ENCODE measurements at places on chromosomes 1 and 21.

DNA sequence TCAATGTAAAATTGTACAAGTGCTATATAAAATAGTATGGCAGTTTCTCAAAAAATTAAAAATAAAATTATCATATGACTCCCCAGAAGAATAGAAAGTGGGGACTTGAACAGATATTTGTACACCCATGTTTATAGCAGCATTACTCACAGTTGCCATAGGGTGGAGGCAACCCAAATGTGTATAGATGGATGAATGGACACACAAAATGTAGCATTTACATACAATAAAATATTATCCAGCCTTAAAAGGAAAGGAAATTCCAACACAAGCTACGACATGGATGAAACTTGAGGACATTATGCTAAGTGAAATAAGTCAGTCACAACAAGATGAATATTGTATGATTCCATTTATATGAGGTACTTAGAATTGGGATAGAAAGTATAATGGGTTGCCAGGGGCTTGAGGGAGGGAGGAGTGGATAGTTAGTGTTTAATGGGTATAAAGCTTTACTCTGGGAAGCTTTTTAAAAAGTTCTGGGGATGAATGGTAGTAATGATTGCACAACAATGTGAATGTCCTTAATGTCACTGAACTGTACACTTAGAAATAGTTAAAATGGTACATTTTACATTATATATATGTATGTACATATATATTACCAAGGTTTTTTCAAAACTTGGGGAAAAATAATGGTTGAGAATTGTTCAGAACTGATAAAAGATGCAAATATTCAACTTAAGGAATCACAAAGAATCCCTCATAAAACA lies 53.0 kb upstream of the ADORA3 start:
- no peak for DNase-seq

DNA sequence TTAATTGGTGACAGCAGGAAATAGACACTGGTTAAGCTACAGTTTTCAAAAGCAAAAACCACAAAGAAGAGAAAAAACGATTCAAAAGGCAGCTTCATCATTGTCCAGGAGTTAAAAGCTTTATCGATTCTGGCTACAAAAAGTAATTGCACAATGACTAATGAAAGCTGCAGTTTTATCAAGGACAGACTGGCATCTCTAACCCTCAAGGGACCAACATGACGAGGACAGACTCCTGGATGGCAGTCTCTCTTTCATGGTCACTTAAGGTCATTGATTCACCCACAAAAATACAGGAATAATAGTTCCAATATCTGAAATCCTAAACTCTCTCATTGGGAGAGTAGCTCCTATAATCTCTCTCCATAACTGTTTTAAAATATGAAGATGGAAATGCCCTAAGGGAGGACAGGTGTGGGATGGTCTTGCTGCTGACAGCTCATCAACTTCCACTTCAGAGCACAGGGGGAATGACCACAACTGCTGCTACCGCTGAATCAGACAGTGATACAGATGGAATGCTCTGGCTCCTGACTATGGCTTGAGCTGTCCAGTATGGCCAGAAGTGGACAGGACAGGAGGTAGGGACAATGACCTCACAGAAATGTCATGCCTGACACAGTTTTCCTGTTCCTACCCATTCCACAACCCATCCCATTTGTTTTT lies 17.4 kb upstream of the CPLANE2 start:
- DNase-seq: no peak

GRCh38 chr1:107575226-107575625 lies 389.8 kb downstream of the VAV3 start:
- DNase-seq: no peak

- no peak for DNase-seq
Observed at GRCh38 chr1:26900815-26901511, 696 bp upstream of the GPATCH3 start.

DNA sequence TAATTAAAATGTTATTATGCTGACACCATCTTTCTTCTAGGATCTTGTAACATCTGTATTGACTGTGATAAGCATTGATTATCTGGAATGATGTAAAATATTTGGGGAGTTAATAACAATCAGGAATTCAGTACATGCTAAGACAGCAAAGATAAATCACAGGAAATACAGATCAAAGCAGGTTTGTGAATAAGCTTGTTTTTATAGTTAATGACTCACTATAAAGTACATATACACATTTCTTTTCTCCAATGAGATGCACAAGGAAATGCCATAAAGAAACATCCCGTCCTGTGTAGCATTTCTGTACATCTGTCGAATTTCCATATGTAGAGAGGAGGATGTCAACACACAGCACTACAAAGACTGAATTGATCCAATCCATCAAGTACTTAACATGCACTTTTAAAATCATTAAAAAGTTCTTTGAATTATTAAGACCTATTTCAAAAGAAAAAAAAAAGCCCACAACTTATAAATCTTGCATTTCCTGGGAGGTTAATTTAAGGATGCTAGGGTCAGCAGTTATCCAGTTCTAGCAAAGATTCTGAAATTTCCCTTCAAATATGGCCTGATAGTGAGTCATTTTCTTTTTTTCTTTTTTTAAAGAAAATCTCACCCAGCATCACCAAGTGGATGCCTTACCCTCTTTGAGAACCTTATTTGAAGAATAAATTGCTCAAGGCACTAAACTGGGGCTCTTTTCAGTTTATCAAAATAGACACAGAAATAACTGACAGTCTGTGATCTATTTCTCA lies 243.2 kb upstream of the NR5A2 start:
- DNase-seq: no peak

DNA sequence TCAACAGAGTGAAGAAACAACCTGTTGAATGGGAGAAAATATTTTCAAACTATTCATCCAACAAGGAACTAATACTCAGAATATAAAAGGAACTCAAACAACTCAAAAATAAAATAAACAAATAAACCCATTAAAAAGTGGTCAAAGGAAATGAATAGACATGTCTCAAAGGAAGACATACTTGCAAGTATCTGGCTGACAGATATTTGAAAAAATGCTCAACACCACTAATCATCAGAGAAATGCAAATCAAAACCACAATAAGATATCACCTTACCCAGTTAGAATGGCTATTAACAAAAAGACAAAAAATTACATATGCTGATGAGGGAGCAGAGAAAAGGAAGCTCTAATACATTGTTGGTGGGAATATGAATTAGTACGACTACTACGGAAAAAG lies 38.2 kb downstream of the TNFSF4 start:
- no peak for DNase-seq

- no peak for DNase-seq
Observed at GRCh38 chr1:5727191-5727590, 265.0 kb downstream of the NPHP4 start.

DNA sequence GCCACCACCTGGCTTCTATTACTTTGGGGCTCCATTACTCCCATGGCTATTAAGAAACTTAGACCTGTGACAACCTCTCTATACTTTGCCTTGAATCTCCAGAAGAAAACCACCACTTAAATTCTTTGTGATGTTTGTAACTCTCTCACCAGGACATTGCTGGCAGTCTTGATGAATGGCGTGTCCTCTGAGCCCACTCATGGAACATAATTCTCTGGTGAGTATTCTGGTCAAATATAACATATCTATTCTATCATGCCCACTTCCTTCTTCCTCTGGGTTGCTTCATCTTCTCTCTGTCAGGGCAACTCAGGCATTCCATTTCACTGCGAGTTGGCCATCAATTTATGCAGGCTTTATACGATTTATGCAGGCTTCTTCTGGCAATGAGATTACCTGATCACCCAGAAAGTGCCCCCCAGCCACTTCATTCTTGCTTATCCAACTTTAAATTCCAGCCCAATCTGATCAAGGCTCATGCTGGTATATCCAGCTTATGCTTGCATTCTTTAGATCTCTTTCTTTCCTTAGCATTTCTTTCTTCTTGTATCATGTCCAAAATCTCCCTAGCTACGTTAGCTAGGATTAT lies 112.0 kb upstream of the CHRM3 start:
- DNase-seq: no peak

DNA sequence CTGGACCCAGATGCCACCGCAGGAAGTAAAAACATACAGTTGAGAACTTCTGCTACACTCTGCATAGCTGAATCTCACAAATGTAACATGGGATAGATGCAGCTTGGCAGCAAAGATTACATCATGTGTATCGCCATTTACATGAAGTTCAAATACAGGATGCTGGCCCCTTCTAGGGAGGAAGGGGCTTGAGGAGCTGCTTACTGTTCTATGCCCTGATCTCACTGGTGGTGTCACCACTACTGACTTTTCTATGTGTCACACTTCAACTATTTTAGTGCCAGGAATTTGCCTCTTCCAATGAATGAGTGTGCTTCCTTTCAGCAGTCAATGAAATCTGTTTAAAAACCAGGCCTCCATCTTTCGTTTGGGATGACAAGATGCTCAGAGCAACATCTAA lies 31.1 kb downstream of the MRAP start:
- DNase-seq: no peak

DNA sequence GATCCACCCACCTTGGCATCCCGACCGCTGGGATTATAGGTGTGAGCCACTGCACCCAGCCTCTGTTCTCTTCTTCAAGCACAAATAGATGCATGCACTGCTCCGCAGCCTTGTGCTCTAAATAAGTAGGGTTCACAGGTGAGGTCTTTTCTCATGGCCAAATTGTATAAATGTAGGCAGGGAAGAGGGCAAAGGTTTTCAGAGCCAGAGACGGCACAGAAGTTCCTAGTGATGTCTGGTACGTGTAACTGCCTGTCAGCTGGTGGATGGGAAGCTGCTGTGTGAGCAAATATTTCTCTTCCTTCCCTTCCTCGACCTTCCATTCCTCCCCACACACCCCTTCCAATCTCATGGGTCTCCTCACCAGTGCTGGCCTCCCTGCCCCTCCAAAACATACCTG lies 70.8 kb upstream of the FAM20B start:
- DNase-seq: no peak

DNA sequence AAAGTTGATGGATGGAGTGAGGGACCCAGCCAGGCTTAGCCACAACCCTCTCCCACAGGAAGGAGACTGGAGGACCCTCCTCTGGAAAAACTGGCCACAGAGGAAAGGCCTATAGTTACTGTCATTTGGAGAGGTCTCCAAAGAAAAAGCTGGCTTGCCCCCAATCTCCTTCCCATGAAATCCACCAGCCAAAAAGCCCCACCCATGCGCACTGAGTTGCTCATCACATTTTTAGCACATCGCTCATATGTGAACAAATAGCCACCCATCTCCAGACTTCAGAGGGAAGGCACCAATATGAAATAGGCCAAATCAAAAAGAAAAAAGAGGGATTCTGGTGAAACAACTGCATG lies 36.9 kb upstream of the QSOX1 start:
- no peak for DNase-seq

DNA sequence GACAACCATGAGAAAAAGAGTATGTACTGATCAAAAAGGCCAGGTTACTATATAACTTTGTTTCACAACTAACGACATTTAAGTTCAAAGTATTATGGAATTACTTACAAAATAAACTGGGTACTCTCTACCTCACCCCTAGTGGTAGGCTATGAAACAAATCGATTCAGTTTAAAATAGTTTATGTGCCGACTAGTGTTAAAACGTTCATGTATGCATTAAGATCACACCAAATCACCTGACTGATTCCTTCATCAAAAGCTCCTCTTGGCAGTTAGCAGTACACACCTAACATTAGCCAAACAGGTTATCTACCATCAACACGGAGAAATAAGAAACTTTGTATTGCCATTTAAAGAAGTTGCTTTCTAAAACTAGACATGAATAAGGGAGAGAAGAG lies 137.1 kb downstream of the AKT3 start:
- no peak for DNase-seq
